H1 (cell line): ENCODE measurements at places on chromosomes 7 and 10.

DNA sequence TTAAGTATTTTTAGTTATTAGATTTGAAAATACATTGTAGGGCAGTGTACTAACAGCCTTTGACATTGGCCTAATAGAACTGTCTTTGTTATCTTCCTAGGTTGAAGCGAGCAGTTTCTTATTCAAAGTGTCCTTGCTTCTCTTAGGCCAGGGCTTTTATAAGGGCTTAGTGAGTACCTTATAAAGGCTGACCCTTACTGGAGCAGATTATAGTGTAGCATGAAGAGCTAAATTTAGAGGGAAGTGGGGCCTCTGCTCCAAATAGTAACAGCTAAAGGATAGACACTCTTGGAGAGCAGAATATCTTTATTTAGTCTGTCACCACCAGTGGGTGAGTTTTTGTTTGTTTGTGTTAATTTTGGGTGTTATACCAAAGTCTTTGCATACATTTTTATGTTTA, 15.9 kb downstream of the BZW2 start:
- DNase-seq: no peak

DNA sequence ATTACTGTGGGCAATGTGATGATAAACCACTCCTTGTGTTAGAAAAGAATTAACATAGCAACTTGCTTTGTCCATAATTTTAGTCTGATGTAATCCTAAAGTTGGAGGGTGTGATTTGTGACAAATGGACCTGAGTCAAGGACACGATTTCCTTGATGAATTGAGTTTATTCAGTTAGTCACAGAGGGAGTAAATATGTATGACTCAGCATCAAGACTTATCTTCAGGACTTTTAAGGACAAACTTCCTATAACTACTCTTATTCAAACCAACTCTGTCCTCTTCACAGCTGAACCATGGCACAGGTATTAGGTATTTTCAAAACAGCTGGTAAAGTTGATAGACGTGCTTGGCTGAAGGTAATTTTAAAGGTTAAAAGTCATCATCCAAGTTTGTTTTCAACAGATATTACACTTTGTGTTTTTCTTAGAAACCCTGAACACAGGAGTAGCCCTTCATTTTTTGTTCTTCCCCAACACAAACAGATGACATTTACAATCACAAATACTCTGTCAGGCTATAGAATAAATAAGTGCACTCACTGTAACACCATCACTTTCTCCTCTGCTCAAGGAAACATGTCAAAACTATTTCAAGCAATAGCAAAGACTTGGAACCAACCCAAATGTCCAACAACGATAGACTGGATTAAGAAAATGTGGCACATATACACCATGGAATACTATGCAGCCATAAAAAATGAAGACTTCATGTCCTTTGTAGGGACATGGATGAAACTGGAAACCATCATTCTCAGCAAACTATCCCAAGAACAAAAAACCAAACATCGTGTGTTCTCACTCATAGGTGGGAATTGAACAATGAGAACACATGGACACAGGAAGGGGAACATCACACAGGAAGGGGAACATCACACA, 54.5 kb downstream of the COA1 start:
- DNase-seq: no peak

DNA sequence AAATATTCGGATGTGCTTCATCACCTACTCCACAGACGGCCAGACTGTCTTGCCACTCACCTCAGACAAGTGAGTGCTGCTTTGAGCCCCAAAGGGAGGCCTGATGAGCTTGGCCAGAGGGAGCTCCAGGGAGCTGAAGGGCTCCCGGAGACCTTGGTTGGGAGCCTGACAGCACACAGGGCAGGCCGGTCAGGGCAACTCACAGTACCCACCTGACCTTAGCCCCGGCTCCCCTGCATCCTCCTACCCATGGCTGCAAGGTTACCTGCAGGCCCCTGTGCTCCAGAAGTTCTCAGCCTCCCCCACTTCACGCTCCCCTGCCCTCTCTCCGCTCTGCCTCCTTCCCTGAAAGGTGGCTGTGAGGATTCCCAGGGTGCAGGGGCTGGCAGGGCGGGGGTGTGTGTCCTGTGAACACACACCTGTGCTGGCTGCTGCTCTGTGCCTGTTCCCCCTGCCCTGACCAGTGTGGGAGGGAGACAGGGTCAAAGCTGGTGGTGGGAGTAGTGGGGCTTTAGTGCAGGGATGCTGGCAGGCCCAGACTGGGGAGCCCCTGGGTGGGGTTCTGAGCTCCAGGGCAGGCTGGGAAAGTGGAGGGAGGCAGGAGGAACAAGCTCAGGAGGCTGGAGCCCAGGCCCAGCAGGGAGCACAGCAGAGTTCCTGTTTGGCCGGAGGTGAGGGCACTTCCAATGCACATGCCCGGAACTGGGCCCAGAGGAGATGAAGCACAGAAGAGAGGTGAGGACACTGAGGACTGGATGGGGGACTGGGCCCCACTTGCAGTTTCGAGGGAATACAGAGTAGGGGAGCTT, 7.2 kb downstream of the ANTXRL start:
- no peak for DNase-seq

- no peak for DNase-seq
Observed at GRCh38 chr10:21757185-21757901, 223.3 kb downstream of the MLLT10 start.

DNA sequence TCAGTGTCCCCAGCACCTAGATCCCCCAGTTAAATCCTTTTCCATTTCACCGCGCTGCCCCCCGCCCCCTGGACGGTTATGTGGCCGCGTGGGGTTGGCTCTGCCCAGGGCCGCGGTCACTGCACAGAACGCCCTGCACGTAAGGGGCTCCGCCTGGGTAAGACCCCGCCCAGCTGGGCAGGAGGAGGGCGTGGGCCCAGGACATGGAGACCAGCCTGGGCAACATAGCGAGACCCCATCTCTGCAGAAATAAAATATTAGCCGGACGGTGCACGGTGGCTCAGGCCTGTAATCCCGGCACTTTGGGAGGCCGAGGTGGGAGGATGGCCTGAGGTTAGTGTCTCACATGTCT, 650 bp upstream of the ZFAND2A start:
- DNase-seq: no peak

DNA sequence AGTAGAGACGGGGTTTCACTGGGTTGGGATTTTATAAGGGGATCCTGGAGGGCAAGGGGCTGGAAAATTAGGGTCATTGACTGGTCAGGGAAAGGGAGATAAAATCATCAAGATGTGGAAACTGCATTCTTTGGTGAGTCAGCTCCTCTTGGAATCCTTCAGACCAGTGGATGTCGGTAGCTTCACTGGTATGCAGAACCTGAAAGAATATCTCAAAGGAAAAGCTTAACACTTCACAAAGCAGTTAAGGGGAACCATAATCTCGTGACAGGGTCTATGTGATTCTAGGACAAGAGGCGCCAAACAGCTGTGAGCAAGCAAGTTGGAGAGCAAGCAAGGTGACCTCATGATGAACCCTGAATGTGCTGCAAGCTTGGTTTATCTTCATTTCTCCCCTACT, 634.7 kb upstream of the AUTS2 start:
- DNase-seq: no peak

DNA sequence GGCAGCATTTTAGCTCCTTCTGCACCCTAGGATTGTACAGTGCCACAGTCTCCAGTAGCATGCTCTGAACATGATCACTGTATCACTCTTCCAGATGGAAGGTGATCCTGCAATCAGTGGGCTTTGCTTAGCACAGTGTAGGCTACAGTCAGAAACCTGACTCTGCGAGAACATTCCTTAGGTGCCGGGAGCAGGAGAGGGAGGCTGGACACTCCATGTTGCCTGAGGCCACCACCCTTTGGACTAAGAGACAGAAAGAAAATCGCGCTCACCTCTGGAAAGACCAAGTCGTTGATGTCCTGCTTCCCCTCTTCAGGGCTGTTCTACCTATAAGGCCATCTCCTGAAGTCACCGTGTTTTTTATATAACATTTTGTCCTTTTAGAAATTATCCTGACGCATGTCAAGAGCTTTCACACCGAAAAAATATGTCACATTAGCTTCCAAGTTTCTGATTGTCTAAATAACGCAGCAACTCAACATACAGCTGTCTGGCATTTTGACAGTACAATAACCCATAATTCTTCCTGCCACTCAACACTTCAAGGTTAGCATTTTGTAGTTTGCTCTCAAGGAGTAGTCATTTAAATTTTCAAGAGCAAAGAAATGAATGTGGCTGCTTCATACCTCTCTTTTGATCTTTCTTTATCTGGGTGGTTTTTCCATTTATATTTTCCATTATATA, 563.1 kb downstream of the LRMDA start:
- no peak for DNase-seq
